NCI-H1417 treated with DMSO at 0.1 percent for 48 hours (cell line): ENCODE measurements at places on chromosomes 16 and 17.

DNA sequence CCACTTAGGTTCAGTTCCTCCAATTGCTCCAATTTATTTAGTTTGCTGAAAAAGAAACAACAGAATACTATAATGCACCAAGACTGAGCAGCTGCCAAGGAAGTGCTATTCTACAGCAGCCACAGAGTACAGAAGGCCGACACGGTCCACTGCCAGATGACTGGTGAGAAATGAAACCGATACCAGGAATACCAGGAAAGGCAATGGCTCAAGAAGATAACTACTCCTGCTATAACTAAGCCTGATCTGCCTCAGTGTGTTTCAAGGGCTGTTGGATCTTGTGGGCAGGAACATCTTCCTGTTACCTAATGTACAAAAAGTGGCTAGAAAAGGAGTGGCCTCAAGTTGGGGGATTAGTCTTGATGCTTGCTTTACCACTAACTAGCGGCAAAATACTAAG lies 32.8 kb downstream of the MARVELD3 start:
- DNase-seq = no peak

DNA sequence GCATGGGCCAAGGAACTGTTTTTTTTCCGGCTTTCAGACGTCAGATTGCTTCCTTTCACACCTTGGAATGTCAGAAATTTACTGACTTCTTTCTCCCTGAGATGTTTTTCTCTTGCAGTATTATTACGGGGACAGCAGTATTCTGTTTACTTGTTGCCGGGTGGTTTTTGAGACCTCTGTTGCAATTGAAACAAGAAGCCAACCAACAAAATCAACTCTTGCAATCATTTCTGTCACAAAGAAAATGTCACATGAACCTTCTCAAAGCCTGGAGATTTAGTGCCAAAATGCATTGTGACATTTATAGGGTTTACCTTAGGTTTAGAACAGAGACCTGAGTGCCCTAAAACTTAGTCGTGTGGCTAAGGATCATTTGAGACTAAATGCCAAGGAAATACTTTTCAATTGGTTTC lies 174.3 kb downstream of the MAP2K6 start:
- DNase-seq = no peak

- DNase-seq = no peak
Measured at GRCh38 chr16:75130150-75130771, 13.7 kb upstream of the LDHD start.

- no peak for DNase-seq
Measured at GRCh38 chr17:36631022-36631421, 29.6 kb downstream of the MRM1 start.

DNA sequence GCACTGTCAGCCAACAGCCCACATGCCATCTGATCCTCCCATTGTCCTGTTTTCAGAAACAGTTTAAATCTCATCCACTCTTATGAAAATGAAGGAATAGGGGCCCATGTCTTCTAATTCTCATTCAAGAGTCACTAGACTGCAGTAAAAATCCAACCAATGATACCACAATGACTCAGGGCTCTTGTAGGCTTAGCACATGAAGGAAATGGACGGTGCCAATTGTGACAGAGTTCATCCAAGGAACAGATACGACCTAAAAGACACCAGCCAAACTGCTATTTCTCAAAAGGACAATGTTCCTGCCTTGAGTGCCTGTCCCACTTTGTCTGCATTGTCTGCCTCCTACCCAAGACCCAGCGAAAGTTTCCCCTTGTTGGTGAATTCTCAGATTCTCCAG lies 204.8 kb upstream of the COX10 start:
- DNase-seq = no peak

GRCh38 chr17:57636274-57636673 lies 108.8 kb downstream of the CCDC182 start:
- no peak for DNase-seq

DNA sequence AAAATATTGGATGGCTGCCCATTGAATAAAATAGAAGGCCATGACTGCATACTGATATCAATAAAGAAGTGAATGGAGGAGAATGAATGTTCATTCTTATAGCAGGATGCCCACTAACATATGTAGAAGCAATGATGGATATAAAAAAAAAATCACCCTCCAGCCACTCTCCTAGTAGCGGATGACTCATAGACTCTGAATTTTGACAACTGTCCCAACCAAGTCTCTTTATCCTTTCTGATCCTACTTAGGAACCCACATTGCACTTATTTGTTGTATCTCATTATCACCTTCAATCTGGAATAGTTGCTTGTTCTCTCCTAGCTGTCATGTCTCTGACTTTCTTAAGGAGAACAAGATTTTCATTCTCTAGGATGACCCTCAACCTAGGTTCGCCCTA lies 429.9 kb downstream of the HS3ST3B1 start:
- DNase-seq = no peak

DNA sequence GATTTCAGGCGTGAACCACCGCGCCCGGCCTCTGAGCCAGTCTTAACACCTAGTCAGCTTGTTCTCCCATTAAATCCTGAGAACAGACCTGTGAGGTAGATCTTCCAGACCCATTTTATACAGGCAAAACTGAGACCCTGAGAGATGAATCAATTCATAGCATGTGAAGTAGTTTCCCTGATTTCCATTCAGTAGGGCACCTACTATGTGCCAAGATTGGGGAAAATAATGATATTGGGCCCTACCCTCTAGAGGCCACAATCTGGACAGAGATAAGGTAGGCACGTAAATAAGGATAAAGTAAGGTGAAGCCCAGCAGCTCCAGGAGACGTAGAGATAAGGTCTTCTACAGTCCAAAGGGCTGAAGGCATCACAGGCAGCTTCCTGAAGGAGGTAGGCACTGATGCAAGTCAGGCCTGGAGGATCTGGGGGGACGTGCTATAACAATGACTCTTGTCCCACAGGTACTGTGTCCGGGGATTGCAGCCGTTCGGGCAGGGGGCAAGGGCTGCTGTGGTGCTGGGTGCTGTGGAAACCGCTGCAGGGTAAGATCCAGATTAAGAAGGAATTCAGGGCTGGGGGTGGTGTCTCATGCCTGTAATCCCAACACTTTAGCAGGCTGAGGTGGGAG lies 5.7 kb downstream of the VMO1 start:
- no peak for DNase-seq

DNA sequence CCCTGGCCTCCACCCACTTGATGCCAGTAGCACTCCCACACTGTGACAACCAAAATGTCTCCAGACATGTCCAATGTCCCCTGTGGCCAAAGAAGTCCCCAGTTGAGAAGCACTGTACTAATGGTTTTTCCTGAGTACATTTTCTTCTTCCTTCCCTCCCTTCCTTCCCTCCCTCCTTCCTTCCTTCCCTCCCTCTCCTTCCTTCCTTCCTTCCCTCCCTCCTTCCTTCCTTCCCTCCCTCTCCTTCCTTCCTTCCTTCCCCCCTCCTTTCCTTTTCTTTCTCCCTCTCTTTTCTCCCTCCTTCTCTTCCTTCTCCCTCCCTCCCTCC lies 76.7 kb upstream of the CDC42EP4 start:
- no peak for DNase-seq

- no peak for DNase-seq
Measured at GRCh38 chr17:22123536-22124281, 431.4 kb downstream of the KCNJ18 start.

DNA sequence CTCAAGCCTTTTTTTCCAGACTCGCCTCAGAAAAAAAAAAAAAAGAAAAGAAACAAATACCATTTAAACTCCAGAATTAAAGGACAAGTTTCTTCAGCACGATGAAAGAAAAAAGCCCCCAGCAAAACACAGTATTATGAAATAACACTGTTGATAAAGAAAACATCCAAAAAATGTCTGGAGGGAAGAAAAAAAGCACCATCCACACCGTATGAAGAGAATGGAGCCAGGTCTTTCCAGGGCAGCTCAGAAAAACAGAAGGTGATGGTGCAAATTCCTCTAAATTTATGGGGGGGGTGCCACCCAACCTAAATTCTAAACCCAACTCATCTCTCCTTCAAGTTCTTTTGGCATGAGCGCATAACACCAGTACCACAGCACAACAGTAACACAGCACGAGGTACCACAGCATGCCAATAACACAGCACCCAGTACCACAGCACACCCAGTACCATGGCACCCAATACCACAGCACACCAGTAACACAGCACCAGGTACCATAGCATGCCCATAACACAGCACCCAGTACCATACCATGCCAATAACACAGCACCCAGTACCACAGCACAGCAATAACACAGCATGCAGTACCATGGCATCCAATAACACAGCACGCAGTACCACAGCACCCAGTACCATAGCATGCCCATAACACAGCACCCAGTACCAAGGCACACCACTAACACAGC lies 19.0 kb downstream of the AXIN1 start:
- no peak for DNase-seq

DNA sequence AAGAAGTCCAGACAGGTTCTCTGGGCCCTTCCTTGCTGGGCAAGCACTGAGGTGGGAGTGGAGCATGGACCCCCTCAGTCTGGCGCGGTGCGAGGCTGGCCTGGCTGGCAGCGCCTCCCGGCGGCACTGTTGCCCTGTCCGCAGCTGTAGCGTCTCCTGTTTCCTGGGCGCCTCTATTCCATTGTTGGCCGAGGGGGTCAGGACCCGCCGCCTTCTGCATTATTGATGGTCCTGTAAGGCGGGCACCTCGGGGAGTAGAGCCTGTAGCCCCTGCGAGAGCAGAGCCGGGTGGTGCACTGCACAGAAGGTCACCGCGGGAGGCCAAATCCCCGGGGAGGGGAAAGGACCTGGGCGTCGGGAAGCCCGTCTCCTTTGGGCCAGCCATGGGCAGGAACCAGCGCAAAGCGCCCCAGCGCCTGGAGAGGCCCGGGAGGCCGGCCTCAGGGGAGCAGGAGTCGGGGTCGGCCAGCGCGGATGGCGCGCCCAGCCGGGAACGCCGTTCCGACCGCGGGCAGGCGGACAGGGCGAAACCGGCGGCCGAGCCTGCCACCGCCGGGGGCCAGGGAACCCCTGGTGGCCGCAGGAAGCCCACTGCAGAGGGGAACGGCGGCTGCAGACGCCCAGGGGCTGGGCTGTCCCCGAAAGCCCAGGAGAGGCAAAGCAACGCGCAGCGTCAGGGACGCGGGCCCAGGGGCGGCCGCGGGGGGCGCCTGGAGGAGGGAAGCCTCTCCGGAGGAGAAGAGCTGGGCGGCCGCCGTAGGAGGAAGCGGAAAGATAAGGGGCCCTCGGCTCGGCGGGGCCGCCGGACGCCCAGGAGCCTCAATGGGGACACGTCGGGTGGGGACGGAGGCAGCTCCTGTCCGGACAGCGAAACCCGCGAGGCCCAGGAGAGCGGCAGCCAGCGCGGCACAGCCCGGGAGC lies at the start of gene MYO15B:
TSS of gene MYO15B (plus strand) at position 126 of the 921 bp plus-strand sequence. CDS start at position 384, 258 bp downstream.
- DNase-seq = no peak

DNA sequence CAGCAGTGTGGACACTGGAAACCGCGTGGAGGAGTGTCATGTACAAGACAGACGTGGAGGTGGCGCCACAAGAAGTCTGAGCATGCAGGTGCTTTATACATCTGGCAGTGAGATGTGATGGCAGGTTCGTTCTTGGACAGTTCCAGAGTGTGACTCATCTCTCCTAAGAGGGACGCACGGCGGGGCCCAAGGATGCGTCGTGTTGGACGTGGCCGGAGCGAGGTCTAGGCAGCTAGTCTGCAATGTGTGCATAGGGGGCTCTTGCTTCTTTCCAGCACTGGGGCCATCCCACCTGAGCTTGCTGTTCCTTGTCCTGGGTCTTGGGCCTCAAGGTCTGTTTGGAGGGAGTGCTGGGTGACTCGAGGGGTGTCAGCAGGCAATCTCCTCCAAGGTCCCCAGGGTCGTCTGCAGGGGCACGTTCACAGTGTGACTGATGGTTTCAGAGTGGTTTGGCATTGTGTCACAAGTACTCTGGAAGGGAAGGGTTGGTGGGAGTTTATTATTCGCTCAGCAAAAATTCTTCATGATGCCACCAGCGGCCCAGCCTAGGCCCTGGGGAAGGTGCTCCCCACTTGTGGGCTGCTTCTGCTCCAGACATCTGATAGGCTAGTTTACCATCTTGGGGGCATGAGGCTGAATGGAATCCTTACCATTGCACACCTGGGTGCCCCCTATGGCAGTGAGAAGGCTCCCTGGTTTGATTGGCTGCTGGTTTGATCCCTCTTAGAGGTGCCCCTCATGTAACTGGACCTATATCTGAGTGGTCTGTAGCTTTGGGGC lies 22.1 kb downstream of the SPACA3 start:
- DNase-seq = no peak

- DNase-seq = no peak
Measured at GRCh38 chr16:81319221-81319912, 4.6 kb downstream of the GAN start.

- DNase-seq = no peak
Measured at GRCh38 chr16:12425134-12425941, 378.3 kb downstream of the CPPED1 start.

DNA sequence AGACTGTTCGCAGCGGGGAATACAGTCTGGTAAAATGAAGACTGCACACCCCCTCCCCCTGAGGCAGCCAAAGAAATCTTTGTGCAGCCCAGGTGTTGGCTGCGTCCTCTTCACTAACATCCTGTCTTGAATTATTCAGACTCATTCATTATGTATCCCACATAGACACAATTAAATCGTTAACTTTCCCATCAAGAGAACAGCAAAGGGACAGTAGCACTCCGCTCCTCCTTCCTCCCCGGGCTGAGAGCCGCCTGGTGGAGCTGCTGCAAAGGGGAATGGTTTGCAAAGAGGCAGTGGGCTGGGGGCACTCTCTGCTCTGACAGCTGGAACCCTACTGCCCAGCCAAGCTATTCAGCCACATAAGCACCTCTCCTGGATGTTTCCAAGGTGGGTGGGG lies 290.0 kb upstream of the SOX9 start:
- no peak for DNase-seq

- DNase-seq = no peak
Measured at GRCh38 chr17:63498626-63499195, 21.9 kb downstream of the ACE start.

- no peak for DNase-seq
Measured at GRCh38 chr17:72588561-72588960, 467.7 kb downstream of the SOX9 start.

DNA sequence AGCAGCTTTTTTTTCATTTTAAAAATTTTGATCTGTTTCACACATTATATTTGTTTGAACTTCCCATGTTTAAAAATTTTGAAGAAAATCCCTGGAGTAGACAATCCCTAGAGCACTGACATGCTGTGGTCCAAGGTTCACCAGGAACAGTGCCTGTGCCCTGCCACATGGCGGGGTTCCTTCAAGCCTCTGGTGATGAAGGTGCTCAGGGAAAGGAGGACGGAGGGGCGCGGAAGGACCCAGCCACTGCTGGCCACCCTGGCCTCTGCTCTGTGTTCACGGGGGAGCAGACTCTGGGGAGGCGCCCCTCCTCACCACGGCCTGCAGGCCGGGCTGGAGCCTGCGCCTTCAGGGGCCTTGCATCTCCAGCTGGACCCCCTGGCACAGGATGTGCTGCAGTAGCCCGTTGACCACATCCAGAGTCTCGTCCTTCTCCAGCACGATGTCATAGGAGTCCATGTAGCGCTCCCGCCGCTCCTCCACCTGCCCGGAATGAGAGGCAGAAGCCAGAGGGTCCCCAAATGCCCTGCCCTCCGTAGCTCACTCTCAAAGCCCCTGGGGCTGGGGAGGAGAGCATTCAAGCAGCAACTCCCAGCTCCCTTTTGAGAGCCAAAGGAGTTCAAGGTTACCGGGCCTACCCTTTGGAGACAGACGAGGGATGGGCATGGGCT lies 10.7 kb downstream of the NT5C3B start:
- no peak for DNase-seq

GRCh38 chr17:74177018-74177450 lies 26.4 kb upstream of the RPL38 start:
- no peak for DNase-seq
